ENCODE measurements at places on chromosomes 4 and X.

GRCh38 chrX:21748235-21748634 lies 9.7 kb downstream of the SMPX start:
- DNase-seq, result peak; percentile 4

DNA sequence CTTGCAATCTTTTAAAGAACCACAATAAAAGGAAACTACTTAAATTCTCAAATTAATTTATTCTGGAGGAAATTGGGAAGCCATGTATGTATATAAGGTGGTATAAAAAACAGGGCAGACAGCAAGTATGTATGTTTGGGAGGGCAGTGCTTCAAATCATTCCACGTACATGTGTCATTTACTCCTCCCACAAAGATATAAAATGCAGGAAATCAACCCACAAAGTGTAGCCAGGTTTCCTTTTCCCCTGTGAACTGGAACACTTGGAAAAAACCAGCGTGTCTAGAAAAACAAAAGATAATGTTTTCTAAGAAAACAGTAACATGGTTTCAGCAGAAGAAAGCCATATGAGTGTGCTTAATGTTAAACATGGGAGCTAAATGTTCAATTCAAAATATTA lies 156.7 kb upstream of the FAM47A start:
- peak; percentile 85 for DNase-seq

DNA sequence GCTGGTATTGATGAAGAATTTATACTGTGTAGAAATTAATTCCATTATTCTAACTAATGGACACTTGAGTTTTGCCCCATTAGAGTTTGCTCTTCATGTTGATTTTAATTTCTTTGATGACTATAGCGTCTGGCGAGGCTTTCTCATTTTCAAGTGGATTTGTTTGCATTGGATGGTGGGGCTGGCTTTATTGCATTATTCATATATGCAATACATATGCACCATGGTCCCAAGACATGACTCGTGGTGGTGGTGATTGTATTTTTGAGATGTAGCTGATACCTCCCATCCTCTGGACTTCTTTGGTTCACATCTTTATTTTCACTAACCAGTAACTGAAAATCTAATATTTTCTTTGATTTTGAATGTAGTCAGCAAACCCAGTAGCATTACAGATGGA lies 39.8 kb downstream of the PTTG2 start:
- DNase-seq, result no peak

- DNase-seq, result no peak
Observed at GRCh38 chr4:174604198-174604597, 81.9 kb upstream of the HPGD start.

GRCh38 chrX:43559644-43560043 lies 96.5 kb upstream of the MAOA start:
- peak; percentile 57 for DNase-seq

DNA sequence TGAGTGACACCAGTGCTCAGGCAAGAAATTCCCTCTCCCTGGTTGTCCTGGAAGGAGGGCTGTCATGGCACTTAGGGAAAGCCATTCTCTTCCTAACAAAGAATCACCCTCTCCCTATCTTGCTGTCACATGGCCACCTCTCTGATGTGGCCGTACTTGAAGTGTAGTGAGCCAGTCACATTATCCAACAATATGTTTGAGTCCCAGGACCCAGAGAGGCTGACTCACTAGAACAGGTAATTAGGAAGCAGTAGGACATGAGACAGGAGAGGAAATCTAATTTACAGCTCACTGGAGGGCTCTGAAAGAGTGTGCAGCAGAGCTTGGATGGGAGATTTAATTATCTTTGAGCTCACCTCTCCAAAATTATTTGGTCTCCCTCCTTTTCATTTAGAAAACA lies 299.1 kb downstream of the ARHGAP24 start:
- no peak for DNase-seq

- no peak for DNase-seq
Observed at GRCh38 chr4:184096561-184097240, 121.0 kb downstream of the ENPP6 start.

DNA sequence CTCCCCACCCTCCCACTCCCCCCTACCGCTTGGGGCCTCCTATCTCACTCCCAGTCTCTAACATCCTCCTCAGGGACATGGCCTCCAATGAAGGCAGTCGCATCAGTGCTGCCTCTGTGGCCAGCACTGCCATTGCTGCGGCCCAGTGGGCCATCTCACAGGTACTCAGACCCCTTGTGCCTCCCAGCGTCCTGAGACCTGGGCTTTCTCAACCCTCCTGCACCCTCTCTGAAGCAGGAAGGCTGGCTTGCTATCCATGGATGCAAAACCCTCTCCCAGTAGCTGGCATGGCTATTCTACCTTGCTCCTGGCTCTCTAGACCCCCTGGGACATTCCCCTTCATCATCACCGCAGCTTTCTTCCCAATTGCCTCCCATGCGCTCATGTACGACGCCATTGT lies 13.3 kb upstream of the UBA1 start:
- no peak for DNase-seq

- DNase-seq, result no peak
Observed at GRCh38 chr4:85489273-85489981, 14.5 kb downstream of the ARHGAP24 start.

DNA sequence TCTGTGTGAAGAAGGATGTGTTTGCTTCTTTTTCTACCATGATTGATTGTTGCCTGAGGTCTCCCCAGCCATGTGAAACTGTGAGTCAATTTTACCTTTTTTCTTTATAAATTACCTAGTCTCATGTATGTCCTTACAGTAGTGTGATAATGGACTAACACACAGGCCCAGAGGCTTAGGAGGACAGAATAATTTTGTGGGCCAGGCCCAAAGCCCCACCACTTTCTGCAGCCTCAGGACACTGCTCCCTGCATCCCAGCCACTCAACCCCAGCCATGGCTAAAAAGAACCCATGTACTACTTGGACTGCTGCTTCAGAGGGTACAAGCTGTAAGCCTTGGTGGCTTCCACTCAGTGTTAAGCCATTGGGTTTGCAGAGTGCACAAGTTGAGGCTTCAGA lies 512.7 kb upstream of the CT83 start:
- DNase-seq, result no peak

GRCh38 chr4:90165883-90166282 lies 38.7 kb downstream of the CCSER1 start:
- DNase-seq, result no peak

DNA sequence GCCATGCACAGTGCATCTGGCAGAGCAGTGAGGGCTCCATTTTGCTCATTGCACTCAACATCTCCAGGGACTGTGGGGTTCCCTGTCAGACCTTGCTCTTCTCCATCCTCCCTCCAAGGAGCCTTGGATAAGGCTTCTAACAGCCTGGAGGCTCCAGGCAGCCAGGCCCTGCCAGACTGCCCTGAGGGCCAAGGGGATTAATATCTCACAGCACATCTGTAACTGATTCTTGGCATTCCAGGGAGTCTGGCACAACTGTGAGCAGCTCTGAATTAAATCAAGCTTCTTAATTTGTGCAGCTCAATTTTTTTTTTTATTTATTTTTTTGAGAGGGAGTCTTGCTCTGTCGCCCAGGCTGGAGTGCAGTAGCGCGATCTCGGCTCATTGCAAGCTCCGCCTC lies 224.5 kb upstream of the PGRMC2 start:
- no peak for DNase-seq

DNA sequence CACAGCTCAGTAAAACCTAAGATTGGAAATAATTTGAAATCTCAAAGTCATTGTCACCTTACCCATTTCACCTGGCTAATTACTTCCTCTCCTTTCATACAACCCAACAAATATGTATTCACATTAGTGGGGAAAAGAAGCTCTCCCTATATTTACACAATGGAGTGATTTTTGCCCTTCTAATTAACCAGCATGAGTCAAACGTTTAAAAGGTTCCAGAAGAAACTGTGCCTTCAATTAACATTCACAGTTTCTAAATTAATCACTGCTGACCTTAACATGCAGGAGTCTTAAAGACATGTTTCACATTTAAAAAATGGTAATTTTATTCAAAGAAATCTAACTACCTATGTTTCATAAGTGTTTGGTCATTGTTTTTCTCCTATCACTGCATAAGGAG lies 254.6 kb downstream of the CBLL2 start:
- no peak for DNase-seq

DNA sequence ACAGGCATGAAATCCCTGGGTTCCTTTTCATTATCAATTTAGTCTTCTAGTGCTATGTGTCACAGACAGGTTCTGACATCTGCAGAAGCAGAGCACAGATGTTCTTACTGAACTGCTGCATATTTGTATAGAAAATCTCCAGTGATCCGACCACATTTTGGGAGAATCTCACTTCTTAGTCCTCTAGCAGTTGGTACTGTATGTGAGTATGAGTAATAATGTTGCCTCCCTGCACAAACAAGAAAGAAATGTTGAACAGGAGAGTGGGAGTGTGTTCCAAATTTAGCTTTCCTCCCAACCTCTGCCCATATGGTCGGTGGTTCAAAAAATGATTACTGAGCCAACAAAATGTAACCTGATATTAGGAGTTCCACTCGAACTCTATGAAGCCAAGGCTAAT lies 165.3 kb upstream of the GPC4 start:
- no peak for DNase-seq

GRCh38 chr4:152927737-152928136 lies 8.4 kb upstream of the FHDC1 start:
- DNase-seq, result no peak

- peak; percentile 38 for DNase-seq
Observed at GRCh38 chr4:76377911-76378310, 43.0 kb downstream of the CCDC158 start.

DNA sequence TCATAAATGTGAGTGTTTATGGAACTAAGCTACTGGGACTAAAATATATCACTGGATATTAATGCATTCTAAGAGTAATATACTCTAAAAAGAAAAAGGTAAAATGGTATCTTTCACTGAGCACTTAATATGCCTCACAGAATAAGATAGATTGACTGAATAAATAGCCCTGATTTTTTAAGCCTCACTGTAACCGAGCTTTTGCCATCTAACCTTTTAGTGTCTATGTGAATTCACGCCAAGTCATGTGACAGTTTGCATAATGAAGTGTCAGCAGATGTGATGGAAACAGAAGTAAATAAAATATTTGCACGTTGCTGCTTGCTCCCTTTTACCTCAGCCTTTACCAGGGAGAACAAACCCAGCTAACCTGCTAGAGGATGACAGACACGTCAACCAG lies 119.7 kb upstream of the NWD2 start:
- DNase-seq, result no peak

DNA sequence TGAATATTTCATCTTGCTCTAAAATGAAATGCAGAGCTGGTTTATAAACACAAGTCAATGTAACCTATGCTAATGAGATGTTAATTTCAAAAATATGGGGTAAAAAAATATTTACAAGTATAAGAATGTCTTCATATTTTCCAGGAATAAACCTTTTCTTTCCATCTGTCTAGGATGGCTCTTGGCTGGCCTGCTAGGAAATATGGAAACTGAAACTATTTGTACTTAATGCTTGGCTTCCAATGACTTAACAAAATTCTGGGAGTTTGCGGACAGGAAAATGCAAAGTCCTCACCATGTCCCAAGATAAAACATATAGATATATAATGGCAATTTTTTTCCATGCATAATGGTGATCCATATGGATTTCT lies 168.1 kb downstream of the SCFD2 start:
- DNase-seq, result no peak

- DNase-seq, result no peak
Observed at GRCh38 chrX:57930051-57930450, 19.8 kb upstream of the ZXDA start.

All from endothelial cell of umbilical vein (primary cell).